ENCODE measurements at places on chromosomes 12 and 14.

DNA sequence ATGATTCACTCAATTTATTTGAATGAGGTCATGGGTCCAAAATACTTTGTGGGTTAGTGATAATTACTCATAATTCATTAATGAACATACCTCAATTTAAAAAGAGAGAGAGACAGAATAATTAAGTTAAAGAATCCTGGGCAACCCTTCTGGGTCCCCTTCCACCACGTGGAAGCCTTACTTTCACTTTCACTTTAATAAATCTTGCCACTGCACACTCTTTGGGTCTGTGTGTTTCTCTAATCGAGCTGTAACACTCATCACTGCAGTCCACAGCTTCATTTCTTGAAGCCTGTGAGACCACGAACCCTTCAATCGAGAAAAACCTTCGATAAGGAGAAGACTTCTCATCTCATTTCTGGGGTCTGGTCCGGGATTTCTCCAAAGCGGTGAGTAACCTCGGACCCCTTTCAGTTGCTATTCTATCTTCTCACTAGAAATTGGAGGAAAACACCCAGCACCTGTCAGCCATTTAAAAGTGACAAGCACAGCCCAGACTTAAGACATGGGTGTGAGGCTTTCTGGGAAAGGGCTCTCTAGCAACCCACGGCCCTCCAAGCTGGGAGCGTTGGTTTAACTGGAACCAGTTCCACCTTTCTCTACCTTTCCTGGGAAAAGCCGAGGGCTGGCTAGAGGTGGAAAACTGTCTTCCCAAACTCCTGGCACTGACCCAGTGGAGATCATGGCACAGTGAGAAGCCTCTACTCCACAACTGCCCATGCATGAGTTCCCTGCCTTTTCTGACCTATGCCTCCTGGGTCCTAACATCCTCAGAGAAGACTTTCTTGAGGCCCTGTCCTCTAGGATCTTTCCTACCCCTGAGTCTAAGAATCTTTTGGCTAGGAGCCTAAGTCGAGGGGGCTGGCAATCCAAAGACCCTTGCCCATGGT lies 148.8 kb upstream of the ATF7IP start:
- no peak for DNase-seq

DNA sequence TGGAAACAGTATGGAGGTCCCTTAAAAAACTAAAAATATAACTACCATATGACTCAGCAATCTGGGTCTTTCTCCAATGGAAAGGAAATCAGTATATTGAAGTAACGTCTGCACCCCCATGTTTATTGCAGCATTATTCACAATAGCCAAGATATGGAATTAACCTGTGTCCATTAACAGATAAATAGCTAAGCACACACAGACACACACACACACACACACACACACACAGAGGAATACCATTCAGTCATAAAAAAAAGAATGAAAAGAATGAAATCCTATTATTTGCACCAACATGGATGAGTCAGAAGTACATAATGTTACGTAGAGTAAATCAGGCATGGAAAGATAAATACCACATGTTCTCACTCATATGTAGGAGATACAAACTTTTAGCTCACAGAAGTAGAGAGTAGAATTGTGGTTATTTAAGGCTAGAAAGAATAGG lies 4.7 kb downstream of the KLRK1 start:
- no peak for DNase-seq

- no peak for DNase-seq
Measured at GRCh38 chr12:38713294-38713693, 192.1 kb downstream of the CPNE8 start.

DNA sequence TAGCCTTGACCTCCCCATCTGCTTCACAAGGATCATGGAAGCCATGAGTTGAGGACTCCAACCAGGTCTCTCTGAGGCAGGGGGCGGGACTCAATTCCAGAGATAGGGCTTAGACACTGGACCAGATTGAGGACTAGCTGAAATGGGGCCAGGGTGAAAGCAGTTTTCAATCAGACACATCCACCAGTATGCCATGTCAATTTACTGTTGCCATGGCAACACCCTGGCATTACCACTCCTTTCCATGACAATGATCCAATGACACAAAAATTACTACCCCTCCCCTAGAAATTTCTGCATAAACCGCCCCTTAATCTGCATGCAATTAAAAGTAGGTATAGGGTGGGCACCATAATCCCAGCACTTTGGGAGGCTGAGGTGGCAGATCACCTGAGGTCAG lies 18.6 kb upstream of the DCAF5 start:
- no peak for DNase-seq

- no peak for DNase-seq
Measured at GRCh38 chr12:71128191-71128788, 29.5 kb downstream of the TSPAN8 start.

GRCh38 chr12:131085816-131086591 lies 132.3 kb downstream of the ADGRD1 start:
- DNase-seq: no peak

DNA sequence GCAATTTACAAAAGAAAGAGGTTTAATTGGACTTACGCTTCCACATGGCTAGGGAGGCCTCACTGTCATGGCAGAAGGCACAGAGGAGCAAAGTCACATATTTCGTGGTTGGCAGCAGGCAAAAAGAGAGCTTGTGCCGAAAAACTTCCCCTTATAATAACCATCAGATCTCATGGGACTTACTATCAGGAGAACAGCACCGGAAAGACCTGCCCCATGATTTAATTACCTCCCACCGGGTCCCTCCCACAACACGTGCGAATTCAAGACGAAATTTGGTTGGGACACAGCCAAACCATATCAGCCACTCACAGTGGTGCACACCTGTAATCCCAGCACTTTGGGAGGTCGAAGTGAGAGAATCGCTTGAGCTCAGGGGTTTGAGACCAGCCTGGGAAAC lies 68.5 kb downstream of the FBXL14 start:
- no peak for DNase-seq

DNA sequence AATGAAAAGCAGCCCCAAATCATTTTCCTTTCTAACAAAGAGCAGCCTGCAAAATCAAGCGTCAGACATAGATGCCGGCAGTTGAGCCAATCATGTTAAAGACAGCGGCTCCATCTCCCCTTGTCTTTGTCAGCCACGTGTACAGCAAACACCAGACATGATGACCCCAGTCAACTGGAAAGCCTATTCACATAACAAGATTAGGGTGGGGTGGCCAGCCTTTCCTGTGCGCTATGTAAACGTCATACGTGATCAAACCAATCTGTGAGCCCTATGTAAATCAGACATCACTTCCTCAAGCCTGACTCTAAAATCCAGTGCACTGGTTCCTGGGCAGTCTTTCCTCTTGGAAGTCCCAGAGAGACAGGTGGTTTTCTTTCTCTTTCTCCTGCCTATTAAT lies 9.9 kb upstream of the FICD start:
- DNase-seq: no peak

GRCh38 chr12:37543131-37543965 lies 773.2 kb upstream of the ALG10B start:
- no peak for DNase-seq

- DNase-seq: peak; percentile 37
Measured at GRCh38 chr14:100488057-100488456, 99.2 kb downstream of the BEGAIN start.

DNA sequence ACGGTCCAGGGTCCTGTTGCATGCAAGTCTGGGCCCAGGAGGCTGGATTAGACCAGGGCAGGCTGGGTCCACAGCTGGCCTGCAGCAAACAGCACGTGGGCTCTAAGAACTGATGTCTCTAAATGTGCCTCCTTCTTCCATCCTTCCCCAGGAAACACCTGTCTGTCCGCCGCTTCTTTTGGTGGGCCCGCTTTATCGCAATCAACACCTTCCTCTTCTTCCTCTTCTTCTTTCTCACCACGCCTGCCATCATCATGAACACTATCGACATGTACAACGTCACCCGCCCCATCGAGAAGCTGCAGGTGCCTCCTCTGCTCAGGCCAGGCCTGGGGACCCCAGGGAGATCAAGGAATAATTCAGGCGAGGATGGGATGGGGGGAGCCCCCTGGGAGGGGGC lies 28.3 kb downstream of the NGB start:
- no peak for DNase-seq

GRCh38 chr14:24243336-24243836 lies 963 bp upstream of the TINF2 start:
- DNase-seq: no peak

DNA sequence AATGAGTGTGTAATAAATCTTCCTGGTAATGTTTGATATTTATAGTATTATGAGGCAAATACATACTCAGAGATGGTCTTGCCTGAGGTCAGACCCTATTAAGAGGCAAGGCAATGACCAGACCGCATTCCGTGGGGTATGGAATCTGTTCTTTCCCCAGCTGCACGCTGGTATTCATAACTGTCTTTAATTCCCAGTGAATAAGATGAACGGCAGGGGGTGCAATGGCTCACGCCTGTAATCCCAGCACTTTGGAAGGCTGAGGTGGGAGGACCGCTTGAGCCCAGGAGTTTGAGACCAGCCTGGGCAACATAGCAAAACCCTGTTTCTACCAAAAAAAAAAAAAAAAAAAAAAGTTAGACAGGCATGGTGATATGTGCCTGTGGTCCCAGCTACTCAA lies 44.6 kb downstream of the ERO1A start:
- no peak for DNase-seq
